ENCODE measurements at places on chromosomes 5 and 9.

DNA sequence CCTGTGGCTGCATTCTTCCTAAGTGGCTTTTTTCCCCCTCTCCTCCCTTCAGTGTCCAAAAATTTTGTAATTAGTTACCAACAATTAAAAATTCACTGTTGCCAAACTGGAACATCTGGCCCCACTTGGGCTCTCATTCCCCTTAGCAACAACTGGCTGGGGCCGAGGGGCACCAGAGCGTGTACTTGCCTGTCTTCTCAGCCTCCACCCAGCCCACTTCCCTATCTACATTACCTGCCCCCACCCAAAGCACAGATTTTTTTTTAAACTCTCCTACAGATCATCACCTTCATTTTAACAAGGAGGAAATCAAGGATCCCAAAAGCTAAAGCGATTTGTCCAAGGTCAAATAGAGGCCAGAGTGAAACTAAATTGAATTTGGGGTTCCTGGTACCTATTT lies 278.8 kb downstream of the EBF1 start:
- no peak for DNase-seq

- no peak for DNase-seq
Measured at GRCh38 chr9:135260221-135261180, 173.0 kb downstream of the OLFM1 start.

GRCh38 chr9:77374266-77374665 lies 196.9 kb downstream of the VPS13A start:
- DNase-seq: no peak

DNA sequence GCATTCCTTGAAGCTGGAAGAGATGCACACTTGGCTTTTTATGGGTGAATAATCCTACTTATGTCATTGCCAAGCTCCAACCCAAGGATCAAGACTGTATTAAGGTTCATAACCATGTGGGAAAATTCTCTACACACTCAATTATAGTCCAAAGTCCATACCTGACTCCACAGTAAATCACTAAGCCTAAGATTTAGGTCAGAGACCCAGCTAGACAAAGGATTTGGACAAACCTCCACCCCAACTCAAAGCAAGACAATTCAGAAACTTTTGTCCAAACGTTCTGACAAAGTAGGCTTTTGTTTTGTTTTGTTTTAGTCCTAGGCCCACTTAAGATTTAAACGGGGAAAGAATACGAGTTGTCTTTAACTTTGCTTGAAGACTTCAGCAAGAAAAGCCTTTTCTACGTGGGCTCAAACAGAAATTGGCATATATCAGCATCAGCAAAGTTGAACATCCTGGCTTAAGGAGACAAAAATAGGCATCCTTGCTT lies 1.7 kb downstream of the MEGF9 start:
- DNase-seq: no peak

DNA sequence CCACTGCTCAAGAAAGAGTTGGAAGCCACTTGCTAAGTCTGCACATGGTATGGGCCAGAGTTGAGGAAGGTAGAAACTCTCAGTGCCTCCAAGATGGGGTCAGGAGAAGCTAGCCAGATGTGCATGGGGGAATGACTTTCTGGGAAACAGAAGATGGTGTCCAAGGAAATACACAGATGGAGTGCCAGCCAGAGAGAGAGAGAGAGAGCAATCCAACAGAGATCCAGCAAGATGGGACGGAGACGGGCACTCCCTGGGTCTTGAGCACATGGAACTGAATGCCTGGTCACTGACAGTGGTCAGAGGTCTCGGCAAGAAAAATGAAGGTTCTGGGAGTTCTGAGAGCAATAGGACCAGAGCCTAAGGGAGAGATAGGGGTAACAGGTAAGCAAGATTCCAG lies 82.1 kb downstream of the SH3TC2 start:
- no peak for DNase-seq
